ENCODE measurements at places on chromosomes 7 and 10.
A peak's percentile ranks its signal among the peaks of the same experiment; 100 is the strongest.

- no peak for DNase-seq
Observed at GRCh38 chr10:104574427-104574826, 66.7 kb upstream of the SORCS3 start.

- DNase-seq: no peak
Observed at GRCh38 chr7:74709880-74710671, 52.6 kb downstream of the GTF2I start.

DNA sequence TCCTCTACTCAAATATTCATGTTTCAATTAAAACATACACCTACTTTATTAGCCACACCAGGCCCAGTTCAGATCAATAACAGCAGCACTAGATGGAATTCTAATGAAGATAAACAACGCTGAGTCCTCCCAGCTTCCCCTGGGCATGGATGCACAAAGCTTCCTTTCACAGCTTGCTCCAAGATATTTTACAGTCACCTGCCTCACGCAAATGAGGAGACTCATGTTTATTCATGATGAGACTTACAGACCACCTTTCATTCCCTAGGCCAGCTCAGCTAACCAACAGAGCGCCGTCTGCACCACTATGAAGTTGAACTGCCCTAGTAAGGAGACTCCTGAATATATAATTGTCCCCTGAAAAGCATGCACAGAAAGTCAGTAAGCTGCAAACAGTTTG lies 283.0 kb upstream of the AOAH start:
- no peak for DNase-seq

DNA sequence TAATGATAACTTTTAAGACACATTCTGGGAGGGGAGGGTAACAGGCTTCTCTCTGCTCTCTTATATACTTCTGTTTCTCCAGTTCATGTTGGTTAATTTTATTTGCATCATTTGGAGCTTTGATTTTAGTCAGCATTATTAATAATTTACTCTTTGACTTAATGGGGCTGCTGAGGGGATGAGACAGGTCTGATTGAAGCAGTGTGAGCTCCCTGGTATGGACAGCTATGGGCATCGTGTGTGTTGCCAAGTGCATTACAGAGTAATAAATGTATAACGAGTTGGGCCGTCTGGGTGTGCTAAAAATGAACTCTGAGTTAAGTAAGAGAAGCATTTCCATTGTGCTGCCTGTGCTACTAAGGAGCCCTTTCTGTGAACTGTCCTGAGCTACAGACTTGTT lies 31.7 kb upstream of the IKZF1 start:
- no peak for DNase-seq

- DNase-seq: no peak
Observed at GRCh38 chr7:347644-348479, 57.9 kb downstream of the FOXL3 start.

- no peak for DNase-seq
Observed at GRCh38 chr7:29095631-29096445, 50.5 kb downstream of the CPVL start.

DNA sequence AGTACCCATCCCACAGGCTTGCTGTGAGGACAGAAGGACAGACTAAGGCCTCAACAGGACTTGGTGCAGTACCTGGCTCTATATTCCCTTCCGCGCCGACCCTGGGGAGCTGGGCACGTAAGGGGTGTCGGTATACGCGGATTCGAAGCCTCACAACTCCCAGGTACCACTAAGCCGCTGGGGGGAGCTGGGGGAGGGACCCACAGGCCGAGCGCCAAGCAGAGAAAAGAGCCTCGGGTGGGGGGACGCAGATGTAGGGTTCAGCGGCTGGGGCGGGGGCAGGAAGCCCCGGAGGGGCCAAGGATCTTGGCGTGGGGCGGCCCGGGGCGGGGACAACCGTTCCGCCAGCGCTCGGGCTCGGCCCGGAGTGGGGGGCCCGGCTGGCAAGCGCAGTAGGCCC lies 126.4 kb upstream of the ZNF746 start:
- peak; percentile 15 for DNase-seq

GRCh38 chr7:34675749-34676374 lies 17.8 kb downstream of the NPSR1 start:
- DNase-seq: no peak

GRCh38 chr7:8491106-8491505 lies 57.7 kb downstream of the NXPH1 start:
- no peak for DNase-seq

All from stimulated activated CD8-positive, alpha-beta memory T cell treated with anti-CD3 and anti-CD28 coated beads, Interleukin-4, amount 100 ng/mL, for 24 hours (primary cell).